ENCODE measurements at places on chromosomes 2 and 18.

DNA sequence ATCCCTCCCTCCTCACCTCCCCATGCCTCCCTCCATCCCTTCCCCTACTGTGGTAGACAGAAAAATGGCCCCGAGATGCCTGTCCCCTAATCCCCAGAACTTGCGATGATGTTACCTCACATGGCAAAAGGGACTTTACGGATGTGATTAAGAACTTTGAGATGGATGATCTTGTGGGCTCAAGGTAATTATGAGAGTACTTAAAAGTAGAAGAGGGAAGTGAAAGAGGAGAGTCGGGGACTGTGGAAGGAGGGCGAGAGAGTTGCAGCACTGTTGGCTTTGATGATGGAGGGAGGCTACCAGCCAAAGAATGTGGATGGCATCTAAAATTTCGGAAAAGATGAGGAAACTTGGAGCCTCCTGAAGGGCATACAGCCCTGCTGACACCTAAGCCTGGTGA, 66.5 kb downstream of the AGAP1 start:
- DNase-seq = no peak

DNA sequence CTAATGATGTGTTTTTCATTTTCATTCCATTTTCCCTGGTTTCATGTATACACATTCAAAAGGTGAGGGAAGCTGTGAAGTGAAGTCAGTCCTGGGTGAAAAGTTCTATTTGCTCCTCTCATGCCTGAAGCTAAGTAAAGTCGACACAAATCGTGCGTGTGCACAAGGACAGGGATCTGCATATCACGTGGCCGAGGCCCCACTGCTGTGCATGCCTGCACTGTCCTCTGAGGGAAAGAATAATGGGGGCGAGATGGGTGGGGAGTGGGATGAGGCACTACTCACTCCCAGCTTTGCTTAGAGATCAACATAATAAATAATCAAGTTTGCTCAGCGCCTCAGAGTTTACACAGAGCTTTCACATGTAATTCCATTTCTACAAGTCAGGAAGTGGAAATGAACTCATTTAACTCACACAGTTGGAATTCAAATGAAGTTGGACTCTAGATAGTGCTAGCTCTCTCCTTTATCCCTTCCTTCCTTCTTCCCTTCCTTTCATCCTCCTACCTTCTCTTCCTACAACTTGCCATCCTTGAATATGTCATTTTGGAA, 5.1 kb upstream of the PTPRM start:
- DNase-seq = no peak

GRCh38 chr2:82256983-82257632, 1952.6 kb upstream of the LRRTM1 start:
- no peak for DNase-seq

GRCh38 chr2:135773917-135774316, 32.3 kb downstream of the UBXN4 start:
- DNase-seq = no peak

GRCh38 chr2:234998404-234999211, 46.8 kb downstream of the SH3BP4 start:
- DNase-seq = no peak

DNA sequence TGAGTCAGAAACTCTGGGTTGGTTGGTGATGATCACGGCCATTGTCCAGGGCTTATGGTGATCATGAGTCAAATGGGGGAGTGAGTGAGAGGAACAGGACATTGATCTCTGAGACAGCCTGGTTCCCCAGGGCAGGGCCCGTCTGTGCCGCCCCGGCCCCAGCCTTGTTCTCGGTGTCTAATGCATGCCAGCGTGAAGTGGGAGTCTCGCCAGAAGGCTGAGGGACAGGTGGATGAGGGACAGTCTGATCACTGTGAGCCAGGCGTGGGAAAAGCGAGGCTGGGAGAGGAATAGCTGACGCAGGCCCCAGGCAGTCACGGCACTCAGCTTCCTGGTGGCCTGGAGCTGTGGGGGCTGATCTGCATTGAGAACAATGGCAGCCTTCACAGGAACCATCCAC, 208.3 kb upstream of the HDAC4 start:
- DNase-seq = no peak

GRCh38 chr2:218006741-218007140, 3.9 kb upstream of the TNS1 start:
- no peak for DNase-seq

DNA sequence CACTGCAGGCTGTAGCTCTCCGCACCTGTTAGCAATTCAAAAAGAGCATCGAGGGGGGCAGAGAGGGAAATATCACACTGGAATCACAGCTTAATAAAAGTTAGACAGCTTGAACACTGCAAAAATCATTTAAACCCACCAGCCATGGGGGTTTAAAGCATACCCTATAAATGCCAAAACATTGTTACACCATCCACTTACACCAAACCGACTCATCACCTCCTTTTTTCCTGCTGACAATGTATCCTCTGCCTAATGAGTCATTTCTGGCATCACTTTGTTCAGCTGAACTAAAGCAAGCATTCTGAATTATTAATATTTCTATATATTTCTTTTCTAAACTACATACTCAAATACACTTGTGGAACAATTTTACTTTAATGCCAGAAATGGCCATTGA, 21.6 kb downstream of the MC4R start:
- DNase-seq = no peak

- DNase-seq = no peak
Measured at GRCh38 chr2:63658176-63658968, 69.6 kb downstream of the MDH1 start.

DNA sequence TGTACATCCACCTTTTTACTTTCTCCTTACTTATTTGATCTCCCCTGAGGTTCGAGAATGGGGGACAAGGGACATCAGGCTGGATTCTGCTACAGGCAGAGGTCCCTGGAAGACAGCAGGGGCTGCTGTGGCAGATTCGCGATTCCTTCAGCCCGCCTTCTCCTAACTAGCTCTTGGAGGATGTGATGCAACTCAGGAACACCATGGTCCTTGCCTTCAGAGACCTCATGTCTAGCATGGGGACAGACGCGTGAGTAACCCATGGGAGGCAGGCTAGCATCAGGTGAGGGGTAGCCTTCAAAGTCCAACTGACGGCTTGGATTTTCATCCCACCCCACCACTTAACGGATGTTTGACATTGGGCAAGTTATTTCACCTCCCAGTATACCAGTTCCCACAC, 869 bp upstream of the TCF23 start:
- no peak for DNase-seq

DNA sequence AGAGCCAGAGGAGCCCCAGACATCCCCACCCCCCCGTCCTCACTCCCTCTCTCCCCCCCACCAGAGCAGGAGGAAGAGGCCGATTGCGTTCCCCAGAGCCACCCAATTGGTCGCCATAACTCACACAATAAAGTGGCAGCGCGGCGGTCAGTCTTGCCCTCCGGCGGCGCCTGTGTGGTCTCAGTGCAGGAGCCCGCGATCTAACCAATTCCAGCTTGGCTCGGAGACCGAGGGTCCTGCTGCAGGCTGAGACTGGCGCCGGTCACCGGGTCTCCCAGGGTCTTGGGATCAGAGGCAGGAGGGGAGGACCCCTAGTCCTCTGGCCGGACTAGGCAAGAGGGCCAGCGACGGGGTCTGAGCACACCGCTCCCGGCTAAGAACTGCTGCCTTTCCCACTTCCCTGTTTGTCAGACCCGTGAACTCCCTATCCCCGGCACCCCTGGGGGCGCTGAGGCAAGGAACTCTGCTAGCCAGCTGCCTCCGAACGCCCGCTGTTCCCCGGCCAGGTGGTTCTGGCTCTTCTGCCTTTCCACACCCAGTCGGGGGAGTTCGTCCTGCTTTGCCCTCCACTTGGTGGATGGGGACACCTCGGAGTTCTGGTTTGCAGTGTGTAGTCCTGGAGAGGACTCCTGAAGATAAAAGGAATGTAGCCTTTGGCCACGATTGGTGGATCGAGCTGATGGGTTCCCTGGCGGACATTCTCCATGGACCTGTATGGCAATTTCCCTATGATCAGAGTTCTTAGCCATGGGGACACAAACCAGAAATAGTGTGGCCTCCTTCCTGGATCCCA, 1.0 kb upstream of the HOXD12 start:
- DNase-seq = peak; percentile 83

DNA sequence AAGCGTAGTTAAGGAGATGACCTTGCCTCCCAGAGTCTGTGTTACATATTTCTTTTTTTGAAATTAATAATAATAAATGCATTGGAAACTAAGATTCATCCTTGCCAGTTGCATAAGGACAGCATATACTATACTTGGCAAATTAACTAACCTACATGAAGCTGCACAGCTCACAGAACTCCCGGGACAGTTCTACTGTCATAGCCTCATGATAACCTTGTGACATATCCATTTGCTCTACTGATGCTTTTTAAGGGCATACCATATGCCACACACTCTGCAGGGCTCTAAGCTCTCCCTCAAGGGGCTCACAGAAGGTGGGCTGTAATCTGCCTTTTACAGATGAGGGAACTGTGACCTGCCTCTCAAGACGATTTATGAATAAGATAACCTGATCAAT, 3.8 kb downstream of the ITGB1BP1 start:
- DNase-seq = no peak

DNA sequence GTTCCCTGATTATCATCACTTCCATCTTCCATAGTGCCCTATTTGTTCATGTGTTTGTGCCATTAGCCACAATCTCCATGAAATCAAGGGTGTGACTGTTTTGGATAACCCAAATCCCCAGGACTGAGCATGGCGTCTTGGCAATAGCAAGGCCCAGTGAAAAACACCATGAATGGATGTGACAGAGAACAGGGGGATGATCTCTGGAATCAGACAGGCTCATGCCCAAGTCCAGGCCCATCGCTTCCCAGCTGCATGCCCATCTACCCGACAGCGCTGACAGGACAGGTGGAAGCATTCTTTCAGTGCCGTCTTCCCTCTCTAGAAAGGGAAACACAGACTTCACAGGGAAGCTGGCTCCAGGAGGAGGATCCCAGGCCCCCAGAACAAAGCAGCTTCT, 50.0 kb downstream of the HDLBP start:
- no peak for DNase-seq

DNA sequence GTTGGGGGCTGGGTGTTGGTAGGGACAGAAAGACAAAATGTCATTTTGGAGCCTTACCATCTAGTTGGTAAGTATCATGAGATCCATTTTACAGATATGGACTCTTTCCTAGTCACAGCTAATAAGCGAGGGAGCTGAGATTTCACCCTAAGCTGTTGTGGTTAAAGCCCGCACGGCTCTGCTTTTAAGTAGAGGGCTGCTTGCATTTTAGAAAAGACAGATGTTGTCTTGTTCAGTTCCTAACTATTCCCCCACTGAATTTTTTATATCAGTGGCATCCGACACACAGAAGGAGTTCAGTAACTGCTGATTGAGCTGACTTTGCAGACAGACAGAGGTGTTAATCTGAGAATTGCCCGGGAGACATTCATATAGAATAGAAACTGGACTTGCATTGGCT, 3.7 kb downstream of the QPCT start:
- DNase-seq = no peak

- no peak for DNase-seq
Measured at GRCh38 chr2:5664278-5664681, 27.9 kb upstream of the SOX11 start.

GRCh38 chr2:200337621-200338020, 31.1 kb downstream of the SPATS2L start:
- no peak for DNase-seq

DNA sequence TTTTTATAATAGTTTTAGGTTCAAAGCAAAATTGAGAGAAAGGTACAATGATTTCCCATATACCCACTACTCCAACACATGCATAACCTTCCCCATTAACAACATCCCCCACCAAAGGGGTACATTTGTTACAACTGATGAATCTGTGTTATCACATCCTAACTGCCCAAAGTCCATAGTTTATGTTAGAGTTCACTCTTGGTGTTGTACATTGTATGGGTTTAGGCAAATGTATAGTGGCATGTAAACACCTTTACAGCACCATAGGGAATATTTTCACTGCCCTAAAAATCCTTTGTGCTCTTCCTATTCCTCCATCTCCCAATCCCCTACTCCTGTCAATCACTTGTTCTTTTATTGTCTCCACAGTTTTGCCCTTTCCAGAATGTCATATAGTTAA, 471.6 kb downstream of the CPS1 start:
- DNase-seq = no peak

GRCh38 chr18:78542204-78542603, 437.4 kb upstream of the SALL3 start:
- peak; percentile 88 for DNase-seq

DNA sequence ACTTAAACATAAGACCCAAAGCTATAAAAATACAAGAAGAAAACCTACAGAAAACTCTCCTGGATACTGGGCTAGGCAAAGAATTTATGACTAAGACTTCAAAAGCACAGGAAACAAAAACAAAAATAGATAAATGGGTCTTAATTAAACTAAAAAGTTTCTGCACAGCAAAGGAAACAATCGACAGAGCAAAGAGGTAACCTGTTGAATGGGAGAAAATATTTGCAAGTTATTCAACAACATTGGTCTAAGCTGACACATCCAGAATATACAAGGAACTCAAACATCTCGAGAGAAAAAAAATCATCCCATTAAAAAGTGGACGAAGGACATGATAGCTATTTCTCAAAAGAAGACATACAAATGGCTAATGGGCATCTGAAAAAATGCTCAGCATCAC, 72.3 kb upstream of the RBBP8 start:
- DNase-seq = no peak

DNA sequence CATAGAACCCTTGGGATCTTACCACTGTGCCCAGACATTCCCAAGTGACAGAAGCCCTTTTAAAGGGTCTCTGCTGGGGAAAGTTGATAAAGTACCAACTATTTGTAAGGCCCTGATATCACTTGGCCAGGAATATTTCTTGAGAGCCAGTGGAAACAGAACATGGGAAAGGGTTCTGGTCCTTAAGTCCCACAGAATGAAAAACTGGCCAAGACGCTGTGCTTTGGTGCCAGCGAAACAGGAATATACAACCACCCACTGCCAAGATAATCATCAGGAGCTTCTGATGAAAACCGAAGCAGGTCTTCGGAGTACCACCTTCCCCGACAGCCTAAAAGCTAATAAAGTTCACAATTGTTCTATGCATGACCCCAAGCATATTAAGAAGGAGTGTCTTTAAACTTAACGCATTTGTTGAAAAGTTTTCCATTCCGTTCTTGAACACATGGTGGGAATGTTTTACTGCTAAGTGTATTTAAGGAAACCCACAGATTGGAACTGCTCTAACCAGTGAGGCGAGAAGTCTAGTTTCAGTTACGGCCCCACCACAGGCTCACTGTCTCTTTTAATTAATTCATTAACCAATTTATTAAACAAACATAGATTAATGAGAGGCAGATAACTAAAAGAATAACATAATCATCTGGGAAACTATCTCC, 152.6 kb downstream of the ANKRD44 start:
- no peak for DNase-seq

DNA sequence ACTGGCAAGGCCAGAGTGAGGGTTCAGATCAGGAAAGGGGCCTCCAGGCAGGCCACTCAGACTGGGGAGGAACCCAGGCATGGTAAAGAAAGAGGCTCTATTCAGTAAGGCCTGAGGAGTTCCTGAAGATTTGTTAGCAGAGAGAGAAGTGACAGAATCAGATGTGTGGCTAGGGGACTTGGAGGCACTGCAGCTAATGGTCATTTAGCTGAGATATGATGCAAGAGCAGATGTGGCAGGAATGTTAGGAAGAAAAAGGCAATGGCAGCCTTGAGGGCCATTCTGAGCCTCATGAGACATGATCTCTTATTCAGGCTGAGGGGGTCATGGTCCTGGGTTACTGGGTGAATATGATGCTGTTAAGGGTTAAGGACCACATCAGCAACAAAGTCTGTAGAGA, 73.4 kb downstream of the CCDC93 start:
- no peak for DNase-seq

GRCh38 chr2:45013229-45014015, 4.2 kb upstream of the SIX2 start:
- no peak for DNase-seq

Data from lower leg skin (tissue), 4 donors.